Upper lobe of left lung (tissue), 6 donors: ENCODE measurements at places on chromosomes 11 and 22. TPM values are rescaled to one million over a fixed set of nuclear protein-coding genes. Genes with fewer than 3 reads are reported as not detected.

DNA sequence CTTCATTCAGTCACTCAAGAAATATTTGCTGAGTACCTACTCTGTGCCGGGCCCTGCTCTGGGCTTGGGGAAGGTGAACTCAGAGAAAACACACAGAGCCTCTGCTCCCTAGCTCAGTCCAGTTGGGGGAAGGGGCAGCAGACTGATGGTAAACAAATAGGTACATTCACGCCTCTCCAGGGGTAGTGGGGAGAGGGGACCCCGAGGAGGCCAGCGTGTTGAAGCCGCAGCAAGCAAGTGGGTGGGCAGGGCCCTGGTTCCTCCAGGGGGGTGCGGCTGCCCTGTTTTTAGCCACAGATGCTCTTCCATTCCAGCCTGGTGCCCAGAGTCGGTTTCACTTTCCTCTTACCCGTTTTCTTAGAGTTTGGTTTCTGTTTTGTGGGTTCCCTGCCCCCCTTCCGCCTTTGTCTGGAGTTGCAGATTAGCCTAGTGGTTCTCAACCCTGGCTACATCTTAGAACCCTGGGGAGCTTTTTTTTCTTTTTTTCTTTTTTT lies 8.7 kb downstream of the DRAP1 start:
- no peak for DNase-seq

IL18 gene
- 75.4 TPM for total RNA-seq

GRCh38 chr11:78767027-78767932 lies 192.6 kb upstream of the NARS2 start:
- DNase-seq = no peak

- DNase-seq = no peak
These were observed 41.2 kb upstream of the RAB30 start for GRCh38 chr11:83112886-83113285.

DNA sequence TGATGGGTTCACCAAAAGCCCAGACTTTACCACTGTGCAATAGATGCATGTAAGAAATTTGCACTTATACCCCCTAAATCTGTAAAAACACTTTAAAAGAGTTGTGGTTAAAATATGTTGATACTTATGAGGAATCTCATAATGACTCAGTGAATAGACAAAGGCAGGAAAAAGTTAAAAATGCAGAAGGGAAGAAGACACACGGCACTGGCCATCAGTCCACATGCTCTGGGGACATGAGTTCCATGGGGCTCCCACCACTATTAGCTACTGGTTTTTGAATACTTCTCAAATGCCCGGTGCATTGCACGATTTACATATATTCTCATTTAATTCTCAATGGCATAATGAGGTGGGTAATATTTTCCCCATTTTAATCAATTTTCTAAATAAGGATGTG lies 59.3 kb upstream of the BLID start:
- DNase-seq = no peak

DNA sequence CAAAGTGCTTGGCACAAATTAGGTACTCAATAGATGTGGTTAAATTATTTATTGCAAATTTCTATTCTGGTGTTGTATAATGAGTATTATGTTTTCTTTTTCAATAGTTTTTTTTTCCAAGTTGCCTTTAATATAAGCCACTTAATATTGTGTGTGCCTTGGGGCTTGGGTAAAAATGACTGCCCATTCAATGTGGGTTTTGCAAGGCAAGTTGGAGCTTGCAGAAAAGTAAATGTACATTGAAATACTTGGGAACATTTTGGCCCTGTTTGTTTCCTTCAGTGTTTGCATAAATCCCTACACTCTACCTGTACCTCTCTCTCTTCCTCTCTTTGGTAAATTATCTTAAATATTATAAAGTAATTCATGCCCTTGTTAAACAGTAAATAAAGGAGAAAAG lies 2.1 kb upstream of the CCDC81 start:
- DNase-seq = no peak

DNA sequence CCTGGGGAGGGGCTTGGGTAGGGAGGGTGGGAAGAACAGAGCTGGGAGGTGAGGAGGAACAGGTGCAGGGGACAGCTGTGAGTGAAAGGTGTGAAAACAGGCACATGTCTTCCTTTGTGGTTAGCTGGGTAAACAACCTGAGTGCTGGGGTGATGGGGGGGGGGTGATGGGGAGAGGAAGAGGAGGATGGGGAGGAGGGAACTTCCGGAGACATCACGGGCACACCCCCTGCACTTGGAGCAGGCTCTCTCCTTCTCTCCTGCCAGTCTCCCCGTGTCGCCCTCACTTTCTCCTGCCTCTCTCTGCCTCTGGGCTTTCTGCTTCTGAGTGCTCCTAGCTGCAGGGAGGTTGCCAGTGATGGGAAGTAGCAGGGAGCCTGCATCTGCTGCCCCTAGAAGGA lies 8.8 kb downstream of the CXCR5 start:
- DNase-seq = no peak

GRCh38 chr22:23280356-23281052 lies 100.2 kb downstream of the BCR start:
- no peak for DNase-seq

DNA sequence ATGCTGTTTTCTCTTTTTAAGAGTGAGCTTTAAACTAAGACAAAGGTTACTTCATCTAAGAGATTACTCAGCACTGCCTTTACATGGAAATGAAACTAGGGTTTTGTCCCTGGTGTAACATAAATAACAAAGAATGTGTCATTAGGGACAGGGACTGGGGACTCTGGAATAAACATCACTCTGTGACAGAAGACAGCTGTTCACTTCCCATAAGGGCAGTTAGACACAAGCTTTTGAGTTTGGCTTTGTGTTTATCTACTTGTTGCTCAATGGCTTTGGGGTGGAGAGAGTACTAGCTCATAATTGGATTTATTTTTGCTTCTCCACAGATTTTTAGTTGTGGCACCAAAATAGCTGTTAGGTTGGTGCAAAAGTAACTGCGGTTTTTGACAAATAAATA lies 154.5 kb downstream of the OR4C45 start:
- no peak for DNase-seq

DNA sequence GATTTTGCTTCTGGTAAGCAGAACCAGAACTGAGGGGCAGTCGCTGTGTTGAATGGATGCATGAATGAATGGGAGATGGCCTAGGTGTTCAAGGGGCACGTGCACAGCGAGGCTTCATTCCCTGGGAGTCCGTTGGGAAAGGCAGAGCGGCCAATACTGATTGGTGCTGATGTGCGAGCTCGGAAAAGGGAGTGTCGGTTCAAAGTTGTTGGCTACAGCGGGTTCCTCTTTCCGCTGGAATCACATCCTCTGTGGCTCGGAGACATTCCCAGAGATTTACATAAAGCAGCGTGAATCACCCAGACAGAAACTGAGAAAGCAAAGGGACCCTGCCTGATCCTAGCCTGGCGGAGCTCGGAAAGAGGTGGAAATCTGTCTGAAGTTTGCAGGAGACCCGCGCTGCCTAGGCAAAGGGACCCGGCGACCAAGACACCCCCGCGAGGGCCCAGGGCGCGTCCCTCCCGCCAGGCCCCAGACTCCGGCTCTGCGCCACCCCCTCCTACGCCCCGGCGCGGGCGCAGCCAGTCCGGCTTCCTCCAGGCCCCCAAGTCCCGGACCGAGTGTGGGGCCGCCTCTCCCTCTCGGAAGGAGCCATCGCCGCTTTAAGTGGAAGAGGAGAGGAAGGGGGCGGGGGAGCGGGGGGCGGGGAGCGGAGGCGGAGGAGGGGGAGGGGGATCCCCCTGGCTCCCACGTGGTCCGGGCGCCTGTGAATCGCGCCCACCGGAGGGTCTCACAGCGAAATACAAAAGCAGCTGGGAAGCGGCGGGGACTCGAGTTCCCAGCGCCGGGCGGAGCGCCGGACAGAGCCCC lies at the start of gene FJX1:
Gene FJX1 (plus strand): TSS at position 774 of the 810 bp plus-strand sequence. CDS start 177 bp downstream, outside the sequence.
- peak; percentile 88 for DNase-seq

TP53AIP1 gene
- not detected for total RNA-seq

DNA sequence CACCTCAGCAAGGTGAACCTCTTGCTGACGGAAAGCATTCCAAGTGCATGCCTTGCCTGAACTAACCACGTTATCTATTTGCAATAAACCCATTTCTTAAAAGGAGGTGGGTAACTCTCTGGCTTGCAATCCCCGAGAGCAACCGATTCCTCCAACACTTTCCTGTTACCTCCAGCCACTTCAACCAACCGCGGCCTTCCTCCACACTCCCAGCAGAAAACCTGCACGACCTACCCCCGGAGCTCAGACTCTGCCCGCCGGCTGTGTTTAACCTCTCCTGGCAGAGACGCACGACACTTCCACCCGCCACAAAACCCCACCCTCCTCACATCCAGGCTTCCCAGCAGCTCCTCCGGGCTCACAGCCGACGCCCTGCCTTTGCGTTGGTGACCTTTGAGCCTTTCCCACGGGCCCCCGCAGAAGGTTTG lies 708 bp downstream of the SCO2 start:
- no peak for DNase-seq

HBB gene
- 287 TPM for total RNA-seq

DNA sequence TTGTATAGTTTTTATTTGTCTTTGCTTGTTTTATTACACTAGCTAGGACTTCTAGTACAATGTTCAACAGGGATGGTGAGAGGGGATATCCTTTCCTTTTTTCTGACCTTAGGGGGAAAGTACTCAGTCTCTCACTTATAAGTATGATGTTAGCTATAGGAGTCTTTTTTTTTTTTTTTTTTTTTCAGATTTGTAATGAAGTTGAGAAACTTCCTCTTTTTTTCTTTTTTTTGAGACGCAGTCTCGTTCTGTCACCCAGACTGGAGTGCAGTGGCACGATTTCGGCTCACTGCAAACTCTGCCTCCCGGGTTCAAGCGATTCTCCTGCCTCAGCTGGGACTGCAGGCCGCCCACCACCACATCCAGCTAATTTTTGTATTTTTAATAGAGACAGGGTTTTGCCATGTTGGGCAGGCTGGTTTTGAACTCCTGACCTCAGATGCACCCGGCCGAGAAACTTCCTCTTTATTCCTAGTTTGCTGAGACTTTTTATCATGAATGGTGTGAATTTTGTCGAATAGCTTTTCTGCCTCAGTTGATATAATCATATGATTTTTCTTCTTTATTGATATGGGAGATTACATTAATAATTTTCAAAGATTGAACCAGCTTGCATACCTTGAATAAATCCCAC lies 10.9 kb downstream of the TRIM22 start:
- no peak for DNase-seq

OR2D2 gene
- 1.5 TPM for total RNA-seq

RBX1 gene
- total RNA-seq = 41.0 TPM

AP2A2 gene
- 126 TPM for total RNA-seq

GRCh38 chr22:22343581-22344296 lies 99.2 kb downstream of the VPREB1 start:
- DNase-seq = no peak

DNA sequence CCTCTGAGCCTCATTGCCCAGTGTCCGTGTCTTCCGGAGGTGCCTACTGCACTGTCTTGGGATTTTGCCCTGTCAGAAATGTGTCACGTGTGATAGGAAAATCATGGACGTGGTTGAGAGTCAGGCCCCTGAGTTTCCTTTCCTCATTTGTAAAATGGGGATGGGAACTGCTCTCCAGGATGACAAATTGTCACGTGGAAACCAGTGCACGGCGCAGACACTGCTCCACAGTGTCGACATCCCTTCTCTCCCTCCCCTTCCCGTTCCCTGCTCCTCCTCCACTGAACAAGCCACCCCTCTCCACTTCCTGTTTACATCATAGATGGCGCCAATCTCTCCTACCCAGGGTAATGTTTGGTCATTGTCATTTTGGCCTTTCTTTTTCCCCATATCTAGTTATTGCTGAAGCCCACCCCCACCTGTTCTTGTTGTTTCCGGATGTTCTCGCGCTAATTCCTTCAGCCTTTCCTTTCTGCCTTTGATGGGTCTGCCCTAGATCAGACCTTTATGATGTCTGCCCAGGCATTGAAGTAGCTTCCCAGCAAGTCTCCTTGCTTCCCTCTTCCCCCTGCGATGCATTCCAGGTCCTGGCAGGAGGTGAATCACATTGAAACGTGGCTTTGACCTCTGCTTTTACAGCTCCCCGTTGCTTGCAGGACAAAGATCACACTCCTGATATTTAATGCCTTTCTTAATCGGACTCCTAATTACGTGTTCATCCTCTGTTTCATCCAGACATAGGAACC lies 91.8 kb downstream of the TBC1D22A start:
- DNase-seq = peak; percentile 73

OR51E2 gene
- not detected for total RNA-seq

MIF gene
- 54.5 TPM for total RNA-seq

CATSPERZ gene
- total RNA-seq = 62.9 TPM

C11orf42 gene
- total RNA-seq = not detected

GRCh38 chr11:27860811-27861210 lies 160.6 kb upstream of the BDNF start:
- no peak for DNase-seq

- DNase-seq = no peak
These were observed 78.0 kb upstream of the SHANK2 start for GRCh38 chr11:71330349-71330748.

DNA sequence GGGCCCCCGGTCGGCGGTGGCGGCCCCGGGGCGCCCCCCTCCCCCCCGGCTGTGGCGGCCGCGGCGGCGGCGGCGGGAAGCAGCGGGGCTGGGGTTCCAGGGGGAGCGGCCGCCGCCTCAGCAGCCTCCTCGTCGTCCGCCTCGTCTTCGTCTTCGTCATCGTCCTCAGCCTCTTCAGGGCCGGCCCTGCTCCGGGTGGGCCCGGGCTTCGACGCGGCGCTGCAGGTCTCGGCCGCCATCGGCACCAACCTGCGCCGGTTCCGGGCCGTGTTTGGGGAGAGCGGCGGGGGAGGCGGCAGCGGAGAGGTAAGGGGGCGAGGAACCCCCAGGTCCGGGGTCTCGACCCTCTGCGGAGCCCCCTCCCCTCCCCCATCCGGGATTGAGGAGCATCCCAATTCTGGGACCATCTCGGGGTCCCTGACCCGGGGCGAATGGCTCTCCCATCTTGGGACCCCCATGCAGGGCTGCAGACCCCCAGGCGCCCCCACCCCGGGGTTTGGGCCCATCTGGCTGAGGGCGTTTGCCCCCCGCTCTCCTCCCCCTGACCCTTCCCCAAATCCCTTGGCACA lies 431 bp downstream of the KMT2A start:
- DNase-seq = peak; percentile 21

GRCh38 chr11:20080032-20080685 lies 80.1 kb downstream of the DBX1 start:
- no peak for DNase-seq

DNA sequence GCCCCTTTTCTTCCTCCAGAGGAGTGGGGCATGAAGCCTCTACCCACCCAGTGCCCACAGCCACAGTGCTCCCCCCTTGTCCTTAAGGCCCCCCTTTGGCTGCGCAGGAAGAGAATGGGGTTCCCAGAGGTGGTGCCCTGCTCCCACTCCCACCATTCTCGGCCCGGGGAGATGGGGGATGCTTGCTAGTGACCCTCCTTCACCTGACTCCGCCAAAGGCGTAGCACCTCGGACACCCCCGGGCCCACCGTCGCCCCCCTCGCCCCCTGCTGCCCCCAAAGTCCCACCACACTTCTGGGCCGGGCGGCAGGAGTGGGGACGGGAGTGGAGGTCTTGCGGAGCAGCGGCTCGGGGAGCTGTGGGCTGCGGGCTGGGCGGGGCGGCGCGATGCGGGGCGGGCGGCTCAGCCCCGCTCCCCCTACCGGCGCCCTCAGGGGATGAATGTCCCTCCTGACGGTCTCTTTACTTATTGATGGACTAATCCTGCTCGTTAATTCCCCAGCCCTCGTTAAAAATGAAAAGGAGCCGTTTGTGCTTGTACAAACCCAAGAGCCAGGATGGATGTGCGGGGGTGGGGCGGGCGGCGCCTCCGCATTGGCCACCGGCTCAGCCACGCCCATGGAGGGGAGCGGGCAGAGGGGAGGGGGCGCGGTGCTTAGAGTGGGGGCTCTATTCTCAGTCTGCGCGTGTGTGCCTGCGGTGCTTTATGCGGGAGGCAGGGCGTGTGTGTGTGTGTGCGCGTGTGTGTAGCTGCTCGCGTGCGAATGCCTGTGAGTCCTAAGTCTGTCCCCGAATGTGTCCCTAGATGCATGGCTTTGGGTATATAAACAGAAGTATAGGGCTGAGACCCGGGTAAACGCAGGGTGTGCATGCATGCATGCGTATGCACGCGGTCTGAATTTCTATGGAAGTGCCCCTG lies 25.6 kb downstream of the SYT7 start:
- DNase-seq = peak; percentile 77
